ENCODE measurements at places on chromosomes 1 and 21.

GRCh38 chr1:193211539-193211938 is 25.1 kb upstream of the B3GALT2 start:
- DNase-seq = peak; percentile 77

DNA sequence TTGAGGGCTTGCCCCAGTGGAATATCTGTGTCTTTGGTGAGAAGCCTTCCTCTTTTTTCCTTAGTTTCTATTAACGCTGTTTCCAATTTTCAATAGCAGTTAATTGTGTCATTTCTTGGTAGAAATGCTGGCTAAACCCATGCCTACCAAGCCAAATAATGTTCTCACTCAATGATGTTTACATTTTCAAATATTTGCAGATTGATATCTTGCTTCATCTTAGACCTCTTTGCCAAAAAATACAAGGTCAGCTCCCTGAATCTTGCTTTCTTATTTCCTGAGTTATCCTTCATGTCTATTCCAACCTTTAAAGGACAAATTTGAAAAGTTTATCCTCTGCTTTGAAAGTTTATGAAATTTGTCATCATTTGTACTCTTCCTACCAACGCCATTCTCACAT is 5.1 kb downstream of the KCNJ15 start:
- no peak for DNase-seq

- DNase-seq = peak; percentile 76
These were observed 935 bp upstream of the COG2 start for GRCh38 chr1:230641346-230641745.

DNA sequence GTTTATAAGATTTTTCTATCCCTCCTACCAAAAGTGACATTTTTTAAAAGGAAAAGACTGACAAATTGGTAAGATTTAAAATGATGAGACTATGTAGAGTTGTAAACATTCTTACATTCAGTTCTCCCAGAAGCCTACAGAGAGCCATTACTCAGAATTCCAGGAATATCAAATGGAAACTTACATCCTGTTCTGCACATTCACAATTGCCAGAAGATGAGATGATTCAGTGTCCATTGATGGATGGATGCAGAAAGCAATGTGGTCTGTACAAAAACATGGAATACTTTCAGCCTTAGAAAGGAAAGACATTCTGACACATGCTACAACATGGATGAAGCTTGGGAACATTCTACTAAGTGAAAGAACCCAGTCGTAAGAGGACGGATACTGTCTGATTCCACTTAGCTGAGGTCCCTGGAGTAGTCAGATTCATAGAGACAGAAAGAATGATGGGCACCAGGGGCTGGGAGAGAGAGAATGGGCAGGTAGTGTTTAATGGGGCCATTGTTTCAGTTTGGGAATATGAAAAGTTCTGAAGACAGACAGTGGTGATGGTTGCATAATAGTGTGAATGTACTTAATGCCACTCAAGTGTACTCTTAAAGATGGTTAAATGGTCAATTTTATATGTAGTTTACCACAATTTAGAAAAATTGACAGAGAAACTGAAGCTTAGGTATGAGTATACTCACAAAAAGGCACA is 16.6 kb downstream of the MX1 start:
- DNase-seq = peak; percentile 9

- no peak for DNase-seq
These were observed 20.2 kb downstream of the LMOD1 start for GRCh38 chr1:201925981-201926645.

DNA sequence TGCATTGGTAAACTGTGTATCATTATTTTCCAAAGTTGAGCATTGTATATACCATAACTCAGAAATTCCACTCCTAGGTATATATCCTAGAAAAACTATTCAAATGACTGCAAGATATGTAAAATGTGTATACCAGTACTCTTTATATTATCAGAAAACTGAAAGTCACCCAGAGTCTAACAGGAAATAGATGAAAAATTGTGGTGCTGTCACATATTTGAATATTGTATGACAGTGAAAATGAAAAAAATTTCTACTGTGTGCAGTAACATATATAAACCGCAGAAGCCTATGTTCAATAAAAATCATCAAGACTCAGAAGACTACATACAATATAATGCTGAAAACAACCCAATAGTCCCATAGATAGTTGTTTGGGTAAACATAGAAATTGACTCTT is 74.4 kb upstream of the LYPLAL1 start:
- DNase-seq = no peak

DNA sequence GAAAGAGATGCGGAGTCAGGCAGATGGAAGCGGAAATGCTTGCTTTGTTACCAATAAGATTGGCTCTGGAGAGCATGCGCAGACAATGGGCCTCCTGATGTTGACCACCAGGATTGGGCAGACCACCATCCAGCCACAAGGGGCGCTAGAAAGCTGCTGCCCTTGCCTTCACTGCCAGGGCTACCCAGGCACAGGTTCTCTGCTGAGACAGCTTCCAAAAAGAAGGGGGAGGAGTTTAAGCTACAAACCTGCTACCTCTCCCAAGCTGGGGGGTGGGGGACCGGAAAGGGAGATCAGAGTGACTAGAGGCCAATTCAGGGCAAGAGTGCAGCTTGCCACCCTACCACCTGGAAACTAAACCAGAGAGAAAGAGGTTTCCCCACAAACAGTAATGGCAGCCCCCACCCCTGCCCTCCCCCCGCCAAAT is 369.7 kb downstream of the RRAGC start:
- DNase-seq = peak; percentile 37

GRCh38 chr1:21550097-21550496 is 40.9 kb downstream of the ALPL start:
- DNase-seq = peak; percentile 45

DNA sequence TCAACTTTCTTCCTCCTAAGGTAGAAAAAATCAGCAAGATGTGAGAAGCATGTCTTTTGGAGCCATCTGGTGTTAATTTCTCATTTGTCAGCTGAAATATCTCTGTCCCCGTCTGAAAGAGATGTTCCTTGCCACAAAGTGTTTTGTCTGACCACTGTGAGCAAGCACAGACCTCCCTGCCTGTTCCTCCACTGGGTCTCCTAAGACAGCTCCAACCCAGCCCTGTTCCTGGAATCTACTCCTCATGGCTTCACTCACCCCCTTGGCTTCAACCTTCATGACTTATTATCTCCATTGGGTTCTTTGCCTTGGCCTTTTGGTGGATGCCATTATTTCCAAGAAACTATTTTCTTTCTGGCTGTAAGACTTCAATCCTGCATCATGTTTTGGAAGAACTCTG is 65.7 kb upstream of the CACHD1 start:
- no peak for DNase-seq

- DNase-seq = no peak
These were observed 14.8 kb downstream of the PDC start for GRCh38 chr1:186446152-186446551.

GRCh38 chr1:12565094-12565965 is 52.7 kb downstream of the DHRS3 start:
- DNase-seq = no peak

GRCh38 chr21:44802396-44803153 is 955 bp upstream of the UBE2G2 start:
- peak; percentile 34 for DNase-seq

DNA sequence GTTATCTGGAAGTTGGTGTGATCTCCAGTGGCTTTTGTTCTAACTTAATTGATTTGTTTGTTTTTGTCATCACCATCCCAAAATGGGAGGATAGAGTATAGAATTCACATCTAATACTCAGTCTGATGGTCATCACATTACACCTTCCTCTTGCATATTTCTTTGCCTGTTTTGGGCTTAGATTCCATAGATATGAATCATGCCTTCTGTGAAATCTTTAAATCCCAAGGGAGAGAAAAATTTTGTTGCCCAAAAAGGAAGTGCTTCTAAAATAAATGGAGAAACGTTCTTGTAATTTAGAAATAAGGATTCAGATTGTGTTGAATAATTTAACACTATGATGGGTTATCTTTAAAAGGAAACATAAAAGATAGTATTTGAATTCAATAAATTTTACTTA is 446.0 kb upstream of the LRRC7 start:
- no peak for DNase-seq

- peak; percentile 10 for DNase-seq
These were observed at the start of gene CD1D for GRCh38 chr1:158180741-158181576. TSS of gene CD1D (plus strand) at chr1:158180895. CDS start at chr1:158181102, 207 bp downstream.

GRCh38 chr1:220768126-220768601 is 18.5 kb upstream of the MTARC1 start:
- DNase-seq = no peak

GRCh38 chr1:192376374-192376773 is 59.6 kb downstream of the RGS21 start:
- no peak for DNase-seq

DNA sequence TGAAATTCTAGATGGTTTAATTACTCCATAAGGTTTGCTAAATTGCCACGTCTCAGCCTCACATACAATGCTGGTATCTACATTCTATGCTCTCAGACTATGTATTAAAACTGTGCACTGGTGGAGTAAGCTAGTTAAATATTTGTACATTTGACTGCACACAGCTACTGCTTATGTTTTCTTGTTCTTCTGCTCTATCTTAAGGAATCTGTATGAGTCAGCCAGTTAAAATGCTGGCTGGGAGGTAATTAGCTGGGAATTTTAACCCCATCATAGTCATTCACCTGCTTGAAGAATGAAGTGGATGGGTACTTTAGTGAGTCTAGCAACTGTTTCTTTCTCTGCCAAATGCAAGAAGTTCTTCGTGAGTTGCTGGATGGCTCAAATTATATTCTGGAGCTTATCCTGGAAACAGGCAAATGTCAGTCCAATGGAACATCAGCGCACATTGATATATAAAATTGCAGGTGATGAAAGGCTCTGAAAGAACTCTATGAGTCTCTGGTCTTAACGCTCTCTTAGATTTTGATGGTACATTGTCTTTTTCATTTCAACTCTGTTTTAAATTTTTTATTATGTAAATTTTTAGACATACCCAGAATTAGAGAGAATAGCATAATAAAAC is 83.4 kb downstream of the BACH1 start:
- peak; percentile 91 for DNase-seq

DNA sequence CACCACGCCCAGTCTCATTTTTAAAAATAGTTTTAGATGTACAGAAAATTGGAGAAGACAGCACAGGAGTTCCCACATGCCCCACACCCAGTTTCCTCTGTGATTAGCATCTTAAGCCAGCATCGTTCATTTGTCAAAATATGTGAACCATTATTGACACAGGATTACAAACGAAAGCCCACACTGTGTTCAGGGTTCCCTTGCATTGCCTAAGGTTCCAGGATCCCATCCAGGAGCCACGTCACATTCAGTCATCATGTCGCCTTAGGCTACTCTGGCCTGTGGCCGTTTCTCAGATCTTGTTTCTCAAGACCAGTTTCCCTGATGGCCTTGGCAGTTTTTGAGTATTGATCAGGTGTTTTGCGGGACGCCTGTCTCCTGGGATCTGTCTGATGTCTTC is 34.7 kb upstream of the TNFRSF1B start:
- no peak for DNase-seq

DNA sequence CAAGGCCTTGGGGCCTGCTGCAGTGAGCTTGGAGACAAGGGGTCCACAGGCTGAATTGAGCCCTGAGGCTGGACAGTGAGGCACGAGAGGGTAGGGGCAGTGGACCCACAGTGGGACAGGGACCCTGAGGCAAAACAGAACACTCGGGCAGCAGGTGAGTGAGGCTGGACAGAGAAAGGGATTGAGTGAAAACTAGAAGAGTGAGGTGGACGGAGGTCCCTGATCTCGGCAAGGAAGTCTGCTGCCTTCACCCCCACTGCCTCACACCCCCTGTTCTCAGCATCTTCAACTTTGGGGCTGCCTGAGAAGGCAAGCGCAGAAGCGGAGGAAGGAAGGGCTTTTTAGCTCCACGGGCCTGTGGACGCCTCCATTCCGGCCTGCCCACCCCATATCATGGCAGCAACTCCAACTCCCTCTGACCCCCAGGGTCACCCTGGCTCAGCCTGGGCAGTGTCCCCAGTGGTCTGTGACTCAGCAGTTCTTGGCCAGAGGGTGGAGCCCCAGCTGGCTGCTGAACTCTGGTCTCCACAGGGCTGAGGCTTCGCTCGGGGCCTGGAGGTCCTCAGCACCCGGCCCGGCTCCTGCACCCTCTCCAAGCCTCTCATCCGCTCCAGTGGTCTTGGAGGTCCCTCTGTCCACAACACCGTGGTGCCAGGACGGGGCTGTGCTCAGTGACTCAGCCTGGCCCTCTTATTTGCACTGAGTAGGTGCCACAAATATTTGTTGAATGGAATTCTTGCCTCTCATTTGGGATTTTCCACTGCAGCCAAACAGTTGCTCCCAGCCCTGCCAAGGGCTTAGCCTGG is 60.0 kb upstream of the EPS8L3 start:
- DNase-seq = peak; percentile 68

- DNase-seq = no peak
These were observed 12.5 kb downstream of the PODN start for GRCh38 chr1:53074313-53075154.

DNA sequence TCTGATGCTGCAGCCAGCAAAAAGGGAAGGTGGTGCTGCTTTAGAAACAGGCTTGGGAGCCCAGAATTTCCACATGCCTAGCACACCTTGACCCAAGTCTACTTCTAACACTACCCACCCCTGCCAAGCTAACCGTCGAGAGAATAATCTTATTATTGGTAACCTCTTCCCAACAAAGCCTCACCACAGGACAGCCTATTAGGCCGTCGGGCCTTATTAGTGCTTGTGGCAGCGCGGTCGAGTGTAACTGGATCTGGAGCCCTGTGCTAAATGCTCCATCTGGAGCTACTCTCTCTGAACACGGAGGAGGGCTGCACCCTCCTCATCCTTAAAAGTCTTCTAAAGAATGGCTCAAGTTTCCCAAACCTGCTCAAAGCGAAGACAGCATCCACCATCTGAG is 165.5 kb upstream of the NFIA start:
- DNase-seq = no peak

GRCh38 chr1:225695578-225696337 is 42.8 kb upstream of the ENAH start:
- DNase-seq = no peak

DNA sequence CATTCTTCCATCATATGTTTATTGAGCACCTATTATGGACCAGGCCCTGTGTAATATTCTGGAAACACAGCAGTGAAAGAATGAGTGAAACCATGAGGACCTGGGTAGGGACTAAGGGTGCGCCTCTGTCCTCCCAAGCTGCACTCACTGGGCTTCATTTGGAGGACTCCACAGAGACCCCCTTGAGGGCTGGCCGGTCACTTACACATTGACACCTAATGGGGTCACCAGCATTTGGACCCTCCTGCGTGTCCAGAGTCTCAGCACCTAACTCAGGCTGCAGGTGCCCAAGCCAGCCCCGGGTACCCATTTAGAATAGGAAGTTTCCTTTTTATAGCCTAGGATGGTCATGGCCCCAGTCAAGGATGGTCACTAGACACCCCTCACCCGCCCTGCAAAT is 2.8 kb upstream of the FNDC5 start:
- no peak for DNase-seq
